ENCODE measurements at places on chromosomes 7 and 10.

GRCh38 chr7:11699666-11700065 lies 132.3 kb downstream of the THSD7A start:
- no peak for DNase-seq

DNA sequence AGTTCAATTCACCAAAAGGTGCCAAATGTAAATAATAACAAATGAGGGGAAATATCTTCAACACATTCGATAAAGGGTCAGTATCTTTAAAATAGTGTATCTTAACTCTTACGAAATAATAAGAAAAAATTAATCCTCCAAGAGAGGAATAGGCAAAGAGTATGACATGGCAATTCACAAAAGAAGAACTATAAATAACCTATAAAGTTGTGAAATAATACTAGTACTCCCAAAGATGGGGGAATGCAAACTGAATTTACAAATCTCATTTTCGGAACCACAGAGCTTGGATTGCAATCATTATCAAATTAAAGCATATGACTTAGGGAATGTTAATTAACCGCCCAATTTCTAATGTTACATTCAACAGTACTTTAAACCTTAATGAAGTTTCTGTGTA lies 78.2 kb upstream of the TARP start:
- no peak for DNase-seq

- peak; percentile 61 for DNase-seq
Measured at GRCh38 chr7:151689196-151689971, 169.7 kb upstream of the RHEB start.

GRCh38 chr7:158431941-158432347 lies 155.7 kb downstream of the PTPRN2 start:
- DNase-seq = no peak

- no peak for DNase-seq
Measured at GRCh38 chr10:11437391-11438142, 173.9 kb downstream of the USP6NL start.

DNA sequence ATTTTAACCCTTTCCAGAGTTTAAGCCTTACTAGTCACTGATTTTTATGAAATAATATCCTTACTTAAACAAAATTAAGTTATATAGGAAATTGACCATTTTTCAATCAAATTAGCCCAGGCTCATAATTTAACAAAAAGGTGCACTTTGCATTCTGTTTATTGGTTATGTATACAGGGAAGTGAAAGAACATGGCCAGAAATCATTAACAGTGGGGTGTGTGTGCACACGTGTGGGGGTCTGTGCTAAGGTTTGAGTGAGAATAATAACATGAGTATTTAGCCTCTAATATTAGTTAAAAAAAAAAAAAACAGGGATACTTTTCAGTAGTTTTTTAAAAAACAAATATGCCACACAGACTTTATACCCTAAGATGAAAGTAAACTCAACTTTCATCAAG lies 510.5 kb upstream of the PFKP start:
- DNase-seq = no peak

GRCh38 chr7:77619314-77619713 lies 76.9 kb upstream of the RSBN1L start:
- DNase-seq = no peak

DNA sequence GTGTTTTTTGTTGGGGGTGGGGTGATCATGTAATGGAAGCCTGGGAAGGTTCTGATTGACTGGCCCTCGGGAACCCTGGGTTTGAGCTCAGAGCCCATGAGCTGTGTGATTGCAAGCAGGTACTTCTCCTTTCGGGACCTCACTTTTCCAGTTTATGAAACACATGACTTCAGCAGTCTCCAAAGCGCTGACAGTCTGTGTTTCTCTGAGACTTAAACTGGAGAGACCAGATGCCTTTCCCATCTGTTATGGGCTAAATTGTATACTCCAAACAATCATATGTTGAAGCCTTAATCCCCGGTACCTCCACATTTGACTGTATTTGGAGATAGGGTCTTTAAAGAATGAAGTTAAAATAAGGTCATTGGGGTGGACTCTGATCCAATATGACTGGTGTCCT lies 493.6 kb downstream of the GALNT17 start:
- DNase-seq = no peak

GRCh38 chr10:120392245-120392644 lies 64.8 kb upstream of the PLPP4 start:
- no peak for DNase-seq

DNA sequence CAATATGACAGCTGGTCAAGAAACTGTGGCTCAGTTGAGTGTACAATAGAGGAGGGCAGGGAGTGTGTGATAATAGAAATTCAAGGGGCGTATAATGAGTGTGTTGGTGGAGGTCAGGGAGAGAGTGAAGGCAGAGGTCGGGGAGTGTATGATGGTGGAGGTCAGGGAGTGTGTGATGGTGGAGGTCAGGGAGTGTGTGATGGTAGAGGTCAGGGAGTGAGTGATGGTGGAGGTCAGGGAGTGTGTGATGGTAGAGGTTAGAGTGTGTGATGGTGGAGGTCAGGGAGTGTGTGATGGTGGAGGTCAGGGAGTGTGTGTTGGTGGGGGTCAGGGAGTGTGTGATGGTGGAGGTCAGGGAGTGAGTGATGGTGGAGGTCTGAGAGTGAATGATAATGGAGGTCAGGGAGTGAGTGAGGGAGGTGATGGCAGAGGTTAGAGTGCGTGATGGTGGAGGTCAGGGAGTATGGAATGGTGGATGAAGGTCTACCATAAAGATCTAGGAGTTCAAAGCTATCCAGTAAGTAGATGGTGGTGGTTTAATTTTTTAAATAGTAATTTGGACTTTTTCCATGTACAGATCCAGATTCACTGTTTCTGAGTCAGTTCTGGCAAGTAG lies 57.7 kb upstream of the TNS3 start:
- DNase-seq = no peak

- no peak for DNase-seq
Measured at GRCh38 chr10:89037096-89037495, 46.5 kb downstream of the FAS start.

DNA sequence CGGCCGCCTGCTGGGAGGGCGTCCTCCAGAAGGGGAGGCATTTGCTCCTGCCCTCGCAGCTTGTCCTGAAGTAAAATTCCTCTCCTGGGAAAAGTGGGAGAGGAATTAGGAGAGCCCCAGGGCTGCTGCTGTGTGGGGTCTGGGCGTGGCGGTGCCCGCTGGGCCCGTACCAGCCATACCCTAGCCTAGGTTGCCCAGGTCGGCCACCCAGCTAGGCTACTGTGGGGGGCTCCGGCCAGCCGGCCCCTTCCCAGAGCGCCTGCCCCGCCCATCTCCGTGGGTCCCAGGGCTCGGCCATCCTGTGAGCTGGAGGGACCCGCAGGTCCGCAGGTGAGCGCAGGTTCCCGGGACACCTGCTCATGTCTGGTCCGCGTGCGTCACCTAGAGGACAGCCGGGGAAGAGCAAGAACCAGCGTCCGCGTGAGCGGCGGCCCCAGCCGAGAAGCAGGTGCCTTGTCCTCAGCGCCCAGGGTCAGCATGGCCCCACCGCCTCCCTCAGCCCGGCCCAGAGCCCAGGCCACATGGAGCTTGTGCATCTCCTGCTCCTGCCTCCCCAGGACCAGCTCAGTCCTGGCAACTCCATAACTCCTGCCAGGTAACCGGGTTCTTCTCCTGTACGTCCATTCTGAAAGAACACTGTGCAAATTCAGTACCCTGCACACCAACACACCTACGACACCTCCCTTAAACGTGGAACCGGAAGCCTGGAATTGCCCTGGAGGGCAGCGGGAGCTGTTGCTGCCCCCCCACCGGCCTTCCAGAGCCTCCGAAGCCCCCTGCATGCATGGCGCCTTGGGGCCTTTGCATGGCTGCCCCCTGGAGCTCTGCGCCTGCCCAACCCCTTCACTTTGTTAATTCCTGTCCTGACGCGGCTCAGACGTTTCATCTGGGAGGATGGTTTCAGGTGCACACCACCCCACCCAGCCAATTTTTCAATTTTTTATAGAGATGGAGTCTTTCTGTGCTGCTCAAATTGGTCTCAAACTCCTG lies 22.8 kb upstream of the FOXL3 start:
- no peak for DNase-seq

DNA sequence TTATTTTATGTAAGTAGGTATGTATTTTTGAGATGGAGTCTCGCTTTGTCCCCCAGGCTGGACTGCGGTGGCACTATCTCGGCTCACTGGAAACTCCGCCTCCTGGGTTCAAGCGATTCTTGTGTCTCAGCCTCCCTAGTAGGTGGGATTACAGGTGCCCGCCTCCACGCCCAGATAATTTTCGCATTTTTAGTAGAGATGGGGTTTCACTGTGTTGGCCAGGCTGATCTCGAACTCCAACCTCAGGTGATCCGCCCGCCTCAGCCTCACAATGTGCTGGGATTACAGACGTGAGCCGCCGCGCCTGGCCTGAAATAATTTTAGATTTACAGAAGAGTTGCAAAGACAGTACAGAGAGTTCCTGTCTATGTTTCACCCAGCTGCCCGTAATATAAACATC lies 37.5 kb downstream of the PFKFB3 start:
- no peak for DNase-seq

GRCh38 chr7:39560997-39561396 lies 5.2 kb upstream of the YAE1 start:
- DNase-seq = no peak

DNA sequence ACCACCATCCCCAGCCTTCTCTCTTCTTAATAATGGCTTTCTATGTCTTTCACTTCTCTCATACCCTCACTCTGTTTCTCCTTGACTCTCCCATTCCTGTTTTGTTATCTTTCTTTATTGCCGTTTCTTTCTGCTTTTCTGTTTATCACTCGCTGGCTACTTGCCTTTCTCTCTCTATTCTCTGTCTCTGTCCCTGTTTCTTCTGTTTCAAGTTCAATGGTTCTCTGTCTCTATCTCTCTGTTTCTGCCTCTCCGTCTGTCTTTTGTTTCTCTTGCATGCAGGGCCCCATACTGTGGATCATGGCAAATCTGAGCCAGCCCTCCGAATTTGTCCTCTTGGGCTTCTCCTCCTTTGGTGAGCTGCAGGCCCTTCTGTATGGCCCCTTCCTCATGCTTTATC lies at the start of gene OR6V1:
Gene OR6V1 (plus strand): TSS at position 301 of the 400 bp plus-strand sequence. CDS start 0 bp downstream, at position 301.
- no peak for DNase-seq

DNA sequence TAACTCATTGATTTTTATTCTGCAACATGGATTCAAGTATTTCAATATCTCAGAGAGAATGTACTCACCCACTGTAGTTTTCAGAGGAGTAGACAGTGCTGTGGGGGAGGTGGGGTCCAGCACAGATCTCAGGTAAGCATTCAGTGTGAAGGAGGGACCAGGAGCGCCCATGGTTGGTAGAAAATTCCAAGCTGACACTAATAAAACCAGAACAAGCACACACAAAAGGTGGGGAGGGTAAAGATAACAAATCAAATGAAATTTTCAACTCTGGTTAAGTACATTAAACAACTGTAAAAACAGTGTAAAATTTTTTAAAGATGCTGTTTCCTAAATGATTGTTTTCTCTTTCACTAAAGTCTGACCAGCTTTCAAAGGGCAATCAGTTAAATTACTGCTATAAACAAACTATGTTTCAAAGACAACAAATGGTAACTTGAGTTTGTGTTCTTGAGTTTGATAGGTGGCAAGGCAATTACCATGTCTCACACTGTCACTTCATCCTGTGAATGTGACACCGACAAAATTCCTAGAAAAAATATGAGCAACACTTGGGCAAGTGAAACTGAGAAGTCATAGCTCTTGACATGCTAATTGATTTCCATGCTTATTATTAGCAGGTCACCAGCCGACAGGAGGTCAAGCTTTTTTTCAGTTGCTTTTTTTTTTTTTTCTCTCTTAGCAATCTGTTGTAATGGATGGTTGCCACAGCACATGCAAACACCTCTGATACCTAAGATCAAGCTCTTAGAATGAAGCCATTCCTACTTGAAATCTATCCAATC lies 205.8 kb upstream of the SLC26A5 start:
- no peak for DNase-seq

DNA sequence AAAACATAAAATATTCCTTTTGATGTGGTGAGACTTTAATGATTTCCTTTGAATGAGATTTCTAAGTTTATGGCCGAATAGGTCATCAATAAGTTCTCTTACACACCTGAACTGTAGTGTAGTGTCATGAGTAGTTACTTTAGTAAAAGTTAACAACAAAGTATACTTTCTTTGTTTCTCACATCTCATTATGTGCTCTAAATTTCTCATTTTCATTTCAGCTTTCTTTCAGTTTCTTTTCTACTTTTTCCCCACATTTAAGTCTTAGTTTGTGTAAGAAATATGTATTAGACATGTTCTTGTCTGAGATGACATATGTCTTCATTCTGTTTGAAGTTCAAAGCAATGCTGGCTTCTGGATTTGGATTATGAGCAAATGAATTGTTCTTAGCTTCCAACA lies 348.1 kb downstream of the ANKRD7 start:
- DNase-seq = no peak

GRCh38 chr7:130880668-130881067 lies 146.7 kb upstream of the KLF14 start:
- DNase-seq = no peak

DNA sequence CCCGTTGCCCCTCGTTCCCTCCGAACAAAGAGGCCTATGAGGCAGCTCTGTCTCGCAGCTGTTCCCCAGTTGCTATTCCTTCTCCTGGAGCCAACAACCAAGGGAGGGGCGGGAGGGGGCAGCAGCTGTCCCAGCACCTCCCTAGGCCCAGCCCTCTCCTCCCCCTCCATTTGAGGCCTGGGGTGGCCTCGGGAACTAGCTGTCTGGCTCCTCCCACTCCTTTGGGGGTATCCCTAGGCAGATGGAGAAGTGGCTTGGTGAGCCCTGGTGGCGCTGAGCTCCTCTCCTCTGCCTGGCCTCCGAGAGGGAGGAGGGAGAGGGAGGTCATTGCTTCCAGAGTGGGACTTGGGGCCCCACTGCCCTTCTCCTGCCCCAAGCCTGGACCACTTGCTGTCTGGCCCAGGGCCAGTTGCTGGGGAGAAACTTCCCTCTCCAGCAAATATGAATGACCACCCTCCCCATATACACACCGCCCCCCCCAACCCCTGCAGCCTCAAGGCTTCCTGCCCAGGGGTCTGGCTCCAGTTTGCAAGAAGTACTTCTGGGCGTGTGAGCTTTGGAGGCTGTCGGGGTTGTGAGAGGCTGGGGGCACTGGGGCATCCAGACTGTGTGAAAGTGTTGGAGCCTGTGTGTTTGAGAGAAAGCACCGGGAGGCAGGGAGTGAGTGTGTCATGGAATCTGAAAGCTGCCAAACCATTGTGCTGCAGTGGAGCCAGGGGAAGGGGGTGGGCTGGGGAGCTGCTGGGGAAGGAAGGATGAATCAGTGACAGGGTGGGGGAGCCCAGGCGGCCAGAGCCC lies 3.1 kb downstream of the FLNC start:
- no peak for DNase-seq

DNA sequence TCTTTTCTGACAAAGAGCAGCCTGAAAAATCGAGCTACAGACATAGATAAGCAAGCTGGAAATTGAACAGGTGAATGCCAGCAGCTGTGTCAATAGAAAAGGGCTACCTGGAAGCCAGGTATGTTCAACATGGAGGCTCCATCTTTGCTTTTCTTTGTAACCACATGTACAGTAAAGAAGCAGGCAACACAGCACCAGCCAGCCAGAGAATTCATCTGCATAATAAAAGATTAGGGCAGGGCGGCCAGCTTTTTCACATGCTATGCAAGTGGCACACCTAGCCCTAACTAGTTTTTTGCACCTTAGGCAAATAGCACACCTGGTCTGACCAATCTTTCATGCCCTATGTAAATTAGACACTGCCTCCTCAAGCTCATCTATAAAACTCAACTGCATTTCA lies 25.7 kb downstream of the COG5 start:
- no peak for DNase-seq

GRCh38 chr7:55020466-55020871 lies 1.7 kb downstream of the EGFR start:
- DNase-seq = no peak

Data from hypothalamus (tissue), 51 donors.